Ecto neural progenitor cell (in vitro differentiated cells): ENCODE measurements at places on chromosomes 1 and 21.

GRCh38 chr1:90472775-90473174 is 244.3 kb downstream of the BARHL2 start:
- no peak for DNase-seq

GRCh38 chr1:204494281-204495077 is at the start of gene PIK3C2B:
Gene PIK3C2B (minus strand): TSS chr1:204494805. CDS start chr1:204469802, 25,003 bp downstream.
- peak; percentile 91 for DNase-seq

GRCh38 chr1:172990598-172991215 is 60.0 kb downstream of the TNFSF18 start:
- no peak for DNase-seq

- no peak for DNase-seq
Measured at GRCh38 chr1:81757398-81758020, 43.2 kb upstream of the ADGRL2 start.

DNA sequence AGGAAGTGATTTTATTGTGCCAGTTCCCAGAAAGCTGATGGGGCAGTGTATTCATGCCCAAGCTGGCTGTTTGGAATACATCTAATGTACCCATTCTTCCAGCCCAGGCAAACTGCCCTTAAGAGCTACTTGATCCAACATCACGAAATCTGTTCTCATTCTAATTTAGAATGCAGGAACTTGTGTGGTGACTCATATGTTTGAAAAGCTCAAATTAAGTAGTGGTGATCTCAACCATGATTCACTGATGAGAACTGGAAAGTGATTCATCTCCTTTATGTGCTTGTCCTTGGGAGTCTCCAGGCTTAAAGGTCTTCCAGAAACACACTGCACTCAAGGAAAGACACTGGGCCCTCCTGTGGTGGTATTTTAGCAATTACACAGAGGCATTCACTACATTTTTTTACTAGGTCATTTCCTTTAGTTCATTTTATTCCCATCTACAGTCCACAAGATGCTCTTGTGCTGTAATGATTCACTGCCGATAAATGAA is 65.4 kb downstream of the RPE65 start:
- DNase-seq: no peak

- no peak for DNase-seq
Measured at GRCh38 chr1:162463021-162463420, 34.6 kb upstream of the UHMK1 start.
